GDM1 (cell line): ENCODE measurements at places on chromosomes 1 and 21.

DNA sequence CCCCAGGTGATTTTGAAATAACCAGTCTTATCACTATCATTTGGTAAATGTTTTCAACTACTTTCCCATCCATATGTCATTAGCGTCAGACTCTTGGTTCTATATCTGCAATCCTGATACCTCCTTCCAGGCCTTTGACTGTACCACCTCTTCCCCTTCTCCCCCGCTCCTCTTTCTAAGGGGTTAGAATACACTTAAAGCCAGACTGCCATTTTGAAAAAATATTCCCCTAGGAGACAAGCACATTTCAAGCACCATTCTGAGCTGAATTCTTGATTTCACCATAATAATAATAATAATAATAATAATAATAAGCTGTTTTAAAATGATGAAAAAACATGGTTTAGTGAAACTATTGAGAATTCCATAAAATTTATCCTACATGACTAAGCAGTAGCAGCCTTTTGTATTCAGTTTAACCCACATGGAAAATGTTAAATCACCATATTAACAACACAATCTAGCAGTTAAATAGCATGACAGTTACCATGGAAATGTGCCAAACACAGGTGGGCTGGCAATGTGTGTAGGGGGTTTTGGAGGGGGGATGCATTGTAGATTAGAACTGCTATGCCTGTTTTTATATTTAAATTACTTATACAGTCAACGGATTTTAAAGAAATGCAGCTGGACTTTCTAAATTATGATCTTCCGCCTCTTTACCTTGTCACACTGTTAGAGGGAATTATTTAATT is 480.2 kb upstream of the DEPDC1 start:
- no peak for DNase-seq

DNA sequence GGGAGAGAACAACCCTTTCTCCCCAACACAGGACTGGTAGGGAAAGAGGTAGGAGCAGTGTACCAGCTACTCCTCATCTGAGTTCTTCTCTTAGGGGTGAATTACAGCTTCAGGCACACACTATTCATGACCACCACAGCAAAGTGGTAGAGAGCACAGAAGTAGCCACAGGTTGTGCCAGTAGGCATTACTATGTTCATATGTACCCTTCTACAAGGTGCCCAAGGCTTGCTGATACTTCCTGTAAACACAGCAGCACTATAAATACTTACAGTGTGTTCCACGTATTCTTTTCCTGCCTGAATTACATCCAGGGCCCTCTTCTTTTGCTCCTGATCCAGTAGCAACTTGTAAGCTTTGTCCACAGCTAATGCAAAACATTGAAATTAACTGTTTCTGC is 23.1 kb downstream of the DNAJC8 start:
- DNase-seq: no peak

DNA sequence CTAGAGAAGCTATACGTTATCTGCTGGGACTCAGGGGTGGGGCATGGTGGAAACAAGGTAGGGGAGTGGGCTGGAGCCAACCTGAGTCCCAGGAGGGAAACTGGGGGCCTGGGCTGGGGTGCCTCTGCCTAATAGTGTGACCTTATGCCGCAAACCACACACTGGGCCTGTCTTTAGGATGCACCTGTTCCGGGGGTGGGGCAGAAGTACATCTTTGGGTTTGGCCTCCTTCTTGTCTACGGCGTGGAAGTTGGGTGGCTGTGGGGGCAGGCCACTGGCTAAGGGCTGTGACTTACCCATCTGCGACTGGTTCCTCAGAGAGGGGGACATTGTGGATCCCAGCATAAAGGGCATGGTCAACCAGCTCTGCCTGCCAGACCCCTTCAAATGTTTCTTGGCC is 44.2 kb downstream of the FAAH start:
- DNase-seq: no peak

DNA sequence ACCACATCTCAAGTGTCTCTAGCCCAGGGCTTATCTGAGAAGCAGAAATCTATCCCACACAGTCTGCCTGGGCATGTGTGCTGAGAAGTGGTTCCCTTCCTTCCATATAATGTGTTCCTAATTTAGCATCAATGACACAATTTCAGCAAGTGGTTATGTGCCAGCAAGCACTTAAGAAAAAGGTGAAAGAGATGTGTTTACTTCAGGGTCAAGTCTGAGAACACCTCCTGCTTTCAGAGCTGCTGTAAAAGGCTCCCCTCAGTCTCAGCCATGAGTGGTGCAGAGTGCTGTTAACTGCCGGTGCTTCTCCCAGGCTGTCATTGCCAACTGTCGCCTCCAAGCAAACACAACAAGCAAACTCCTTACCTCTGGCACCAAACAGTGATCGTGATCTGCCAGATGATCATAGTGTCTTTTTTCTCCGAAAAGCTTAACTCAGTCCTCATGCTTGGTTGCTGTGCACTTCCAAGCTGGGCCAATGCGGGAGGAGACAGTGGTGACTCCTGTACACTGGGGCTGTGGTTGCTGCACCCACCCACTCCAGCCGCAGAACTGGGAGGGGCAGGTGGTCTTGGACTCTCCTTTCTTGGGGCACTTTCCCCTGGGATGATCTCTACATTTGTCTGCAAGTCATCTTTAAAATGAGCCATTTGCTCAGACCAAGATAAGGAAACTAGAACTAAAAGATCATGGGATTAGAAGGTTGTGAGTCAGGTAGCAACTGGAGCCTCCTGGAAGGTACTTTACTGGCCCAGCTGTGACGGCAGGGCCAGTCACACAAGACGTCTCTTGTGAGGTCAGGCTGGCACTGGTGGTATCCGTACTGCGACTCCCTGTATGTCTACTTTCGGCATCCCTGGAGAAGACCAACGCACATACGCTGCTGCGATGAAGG is 32.4 kb downstream of the ATP1A1 start:
- no peak for DNase-seq

DNA sequence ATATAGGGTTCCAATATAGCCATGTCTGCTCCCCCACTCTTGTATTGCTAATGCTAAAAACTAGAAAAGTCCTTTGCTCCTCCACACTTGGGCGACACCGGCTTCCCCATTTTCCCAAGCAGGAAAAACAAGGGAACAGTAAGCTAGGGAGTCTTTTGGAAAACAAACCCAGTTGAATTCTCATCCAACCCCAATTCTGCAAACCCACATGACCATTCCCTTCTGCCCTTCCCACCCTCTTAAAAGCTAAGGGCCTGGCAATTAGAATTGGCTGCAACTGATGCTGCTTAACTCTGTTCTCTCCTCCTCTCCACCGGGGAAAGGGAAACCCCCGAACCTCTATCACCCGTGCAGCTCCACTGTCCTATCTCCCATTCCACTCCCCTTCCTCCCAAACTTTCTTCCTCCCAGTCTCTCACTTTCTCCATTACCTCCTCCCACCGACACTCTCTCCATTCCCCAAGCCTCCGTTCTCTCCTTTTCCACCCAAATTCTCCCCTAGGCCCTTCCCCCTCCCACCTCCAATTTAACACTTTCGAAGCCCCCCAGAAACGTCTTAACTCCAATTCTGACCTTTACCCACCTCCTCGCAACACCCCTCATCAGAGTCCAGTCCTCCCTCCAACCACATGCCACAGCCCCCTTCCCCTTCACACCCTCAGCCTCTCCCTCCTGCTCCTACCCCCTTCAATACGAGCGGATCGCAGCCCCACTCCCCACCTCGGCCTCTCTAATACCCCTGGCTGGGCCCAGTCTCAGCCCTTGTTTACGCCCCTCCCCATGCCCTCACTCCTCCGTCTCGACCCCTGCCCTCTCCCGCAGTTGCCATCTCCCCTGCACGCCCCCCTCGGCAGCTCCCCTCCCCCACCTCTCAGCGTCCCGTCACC is 701 bp downstream of the DEDD start:
- DNase-seq: no peak

GRCh38 chr1:180397175-180397574 is 105.2 kb downstream of the ACBD6 start:
- DNase-seq: no peak

DNA sequence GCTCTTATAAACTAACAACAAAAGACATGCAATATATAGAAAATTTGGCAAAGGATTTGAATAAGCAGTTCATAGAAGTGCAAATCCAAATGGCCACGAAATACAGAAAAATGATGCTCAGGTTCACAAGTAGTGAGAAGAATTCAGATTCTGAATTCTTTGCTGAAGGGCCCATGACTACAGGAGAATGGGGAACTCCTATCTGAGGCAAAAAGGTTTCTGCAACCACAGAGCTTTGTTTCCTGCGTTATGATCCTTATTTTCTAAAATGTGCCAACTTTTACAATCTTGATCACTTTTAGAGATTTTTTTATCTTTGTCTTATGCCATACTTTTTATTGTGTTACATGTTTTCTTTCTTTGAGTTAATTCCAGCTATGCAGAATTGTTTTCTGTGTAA is 91.3 kb downstream of the ITSN1 start:
- peak; percentile 10 for DNase-seq

DNA sequence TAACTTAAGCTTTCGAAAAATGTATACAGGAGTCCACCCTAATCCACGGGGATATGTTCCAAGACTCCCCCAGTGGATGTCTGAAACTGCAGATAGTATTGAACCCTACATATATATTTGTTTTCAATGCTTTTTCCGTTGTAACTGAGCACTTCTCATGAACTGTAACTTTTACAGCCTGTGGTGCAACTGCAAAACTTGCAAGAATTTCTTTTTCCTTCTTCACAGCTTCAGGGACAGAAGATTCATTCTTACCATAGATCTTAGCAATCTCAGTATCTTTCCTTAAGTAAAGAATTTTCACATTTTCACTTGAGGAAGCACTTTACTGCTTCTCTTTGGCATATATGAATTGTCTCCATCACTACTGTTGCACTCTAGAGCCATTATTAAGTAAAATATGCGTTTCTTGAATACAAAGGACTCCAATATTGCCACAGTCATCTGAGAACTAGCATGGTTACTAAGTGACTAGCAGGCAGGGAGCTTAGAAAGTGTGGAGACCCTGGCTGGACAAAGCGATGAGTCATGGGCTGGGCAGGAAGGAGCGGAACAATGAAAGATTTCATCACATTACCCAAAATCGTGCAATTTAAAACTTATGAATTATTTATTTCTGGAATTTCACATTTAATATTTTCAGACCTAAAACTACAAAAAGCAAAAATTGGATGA is 14.1 kb downstream of the DPYD start:
- DNase-seq: no peak

GRCh38 chr1:119204197-119204960 is 63.9 kb upstream of the WARS2 start:
- DNase-seq: no peak

DNA sequence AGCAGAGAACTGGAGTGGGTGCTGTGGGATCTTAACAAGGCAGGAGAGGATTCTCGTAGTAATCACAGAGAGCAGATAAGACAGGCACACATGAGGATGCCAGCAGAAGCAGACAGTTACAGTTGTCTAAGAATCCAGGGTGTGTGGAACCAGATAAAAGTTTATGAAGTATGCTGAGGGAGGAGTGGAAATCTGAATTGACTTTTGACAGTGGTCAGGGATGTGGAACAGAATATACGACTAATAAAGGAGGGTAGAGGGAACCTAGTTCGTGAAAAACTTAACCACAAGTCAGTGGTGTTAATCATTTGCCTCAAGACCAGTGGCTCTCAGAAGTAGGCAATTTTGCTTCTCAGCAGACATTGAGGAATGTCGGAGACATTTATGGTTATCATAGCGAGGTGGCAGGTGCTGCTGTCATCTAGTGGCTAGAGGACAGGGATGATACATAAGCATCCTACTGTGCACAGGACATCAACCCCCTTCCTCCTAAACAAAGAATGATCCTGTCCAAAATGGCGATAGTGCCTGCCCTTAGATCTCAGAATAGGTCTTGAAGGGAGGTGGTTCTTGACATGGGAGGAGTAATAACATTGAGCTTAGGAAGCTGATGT is 3.0 kb downstream of the LRRC8D start:
- no peak for DNase-seq

DNA sequence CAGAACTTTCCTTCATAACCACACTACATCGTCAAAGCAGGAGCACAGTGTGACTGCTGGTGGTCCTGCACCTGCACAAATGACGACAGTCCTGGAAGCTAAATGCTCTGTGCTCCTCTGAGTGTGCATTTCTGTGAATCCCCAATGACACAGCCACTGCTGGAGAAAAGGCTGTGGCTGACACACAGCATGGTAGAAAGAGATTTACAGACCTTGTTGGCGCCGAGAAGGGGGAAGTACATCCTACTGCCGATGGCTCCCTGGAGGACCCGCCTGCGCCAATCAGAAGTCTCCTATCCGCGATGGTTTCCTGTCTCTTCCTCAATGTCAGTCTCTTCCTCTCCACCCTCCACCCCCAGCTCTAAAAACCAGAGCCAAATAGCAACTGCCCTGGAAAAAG is 115.4 kb upstream of the RAB4A start:
- DNase-seq: peak; percentile 58

GRCh38 chr21:37405629-37406028 is 39.1 kb downstream of the DYRK1A start:
- no peak for DNase-seq

- no peak for DNase-seq
Measured at GRCh38 chr1:151990856-151991198, 2.8 kb downstream of the S100A10 start.

DNA sequence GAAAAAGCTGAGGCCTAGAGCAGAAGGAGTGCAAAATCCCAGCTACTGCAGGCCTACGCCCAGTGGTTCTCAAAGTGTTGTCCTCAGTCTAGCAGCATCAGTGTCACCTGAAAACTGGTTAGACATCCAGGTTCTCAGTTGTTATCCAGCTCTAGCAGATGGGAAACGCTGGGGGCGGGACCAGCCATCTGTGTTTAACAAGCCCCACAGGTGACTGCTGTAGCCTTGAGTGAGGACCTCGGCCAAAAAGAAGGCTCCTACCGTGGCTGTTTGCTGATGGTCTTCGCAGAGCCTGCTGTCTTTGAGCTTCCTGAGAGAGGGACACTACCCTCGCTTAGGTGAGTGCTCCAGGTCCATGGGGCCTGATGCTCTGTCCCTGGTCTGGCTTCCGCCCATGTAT is 69.7 kb downstream of the LRRN2 start:
- no peak for DNase-seq

DNA sequence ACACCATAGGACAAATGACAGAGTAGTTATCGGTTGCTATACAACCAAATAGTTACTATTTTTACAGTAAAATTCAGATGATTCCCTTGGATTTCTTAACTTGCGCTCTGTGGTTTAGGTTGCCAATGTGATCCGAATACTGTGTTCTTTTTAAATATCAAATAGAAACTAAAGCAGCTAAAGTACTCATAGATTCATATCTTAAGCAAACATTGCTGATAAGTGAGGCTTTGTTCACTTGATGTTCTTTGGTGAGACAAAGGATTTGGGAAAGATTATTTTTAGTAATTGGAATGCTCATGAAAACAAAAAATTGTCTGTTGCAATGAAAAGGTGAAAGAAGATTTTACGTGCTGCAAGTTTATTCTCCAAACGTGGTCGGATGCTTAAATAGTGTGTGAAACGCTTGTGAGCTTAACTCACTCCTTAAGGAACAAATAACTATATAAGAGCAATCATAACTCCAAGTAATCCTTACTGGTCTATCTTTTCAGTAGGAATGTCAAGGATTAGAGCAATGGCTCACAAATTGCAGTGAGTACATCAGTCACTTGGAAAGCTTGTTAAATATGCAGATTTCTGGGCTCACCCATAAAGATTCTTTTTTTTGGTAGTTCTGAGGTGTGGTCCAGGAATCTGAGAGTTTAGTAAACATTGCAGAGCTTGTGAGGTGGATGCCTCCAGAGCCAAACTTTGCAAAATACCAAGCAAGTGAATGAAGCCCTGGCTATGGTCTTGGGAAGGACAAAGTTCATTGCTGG is 31.8 kb upstream of the PDC start:
- no peak for DNase-seq
